Astrocyte of the spinal cord (primary cell): ENCODE measurements at places on chromosomes 2 and 18.
A peak's percentile ranks its signal among the peaks of the same experiment; 100 is the strongest.

GRCh38 chr2:182280118-182280517, 146.7 kb downstream of the PDE1A start:
- peak; percentile 55 for DNase-seq

DNA sequence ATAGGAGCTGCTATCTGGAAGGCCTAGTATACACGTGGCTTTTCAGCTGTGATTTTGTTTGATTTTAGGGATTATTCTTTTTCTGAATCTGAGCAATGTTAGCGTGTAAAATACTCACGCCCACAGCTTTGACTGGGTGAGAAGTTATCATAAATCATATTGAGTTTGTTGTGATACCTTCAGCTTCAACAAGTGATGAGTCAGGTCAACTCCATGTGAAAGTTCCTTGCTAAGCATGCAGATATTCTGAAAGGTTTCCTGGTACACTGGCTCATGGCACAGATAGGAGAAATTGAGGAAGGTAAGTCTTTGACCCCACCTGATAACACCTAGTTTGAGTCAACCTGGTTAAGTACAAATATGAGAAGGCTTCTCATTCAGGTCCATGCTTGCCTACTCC, at the start of gene GKN1:
Gene GKN1, plus strand, starts transcription at position 386 of the 400 bp plus-strand sequence. CDS start 42 bp downstream, outside the sequence.
- DNase-seq = no peak

GRCh38 chr2:149627111-149627801, 39.7 kb upstream of the MMADHC start:
- no peak for DNase-seq

DNA sequence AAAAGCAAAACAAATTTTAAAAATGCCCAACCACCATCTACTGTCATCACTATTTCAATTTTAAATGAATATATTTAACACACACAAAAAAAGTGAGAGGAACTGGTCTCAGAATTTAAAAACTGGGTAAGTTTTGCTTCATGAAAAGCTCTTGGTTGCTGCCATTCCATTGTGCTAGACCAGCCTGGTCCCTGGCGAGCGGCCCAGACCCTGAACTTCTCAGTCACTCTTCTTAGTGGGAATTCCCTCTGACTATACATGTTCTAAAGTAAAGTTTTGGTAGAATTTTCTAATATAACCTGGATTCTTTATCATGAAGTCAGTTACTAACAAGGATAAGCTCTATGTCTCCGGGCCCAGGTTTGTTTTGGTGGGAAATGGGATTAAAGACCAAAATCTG, 34.8 kb upstream of the TMEM177 start:
- peak; percentile 43 for DNase-seq

DNA sequence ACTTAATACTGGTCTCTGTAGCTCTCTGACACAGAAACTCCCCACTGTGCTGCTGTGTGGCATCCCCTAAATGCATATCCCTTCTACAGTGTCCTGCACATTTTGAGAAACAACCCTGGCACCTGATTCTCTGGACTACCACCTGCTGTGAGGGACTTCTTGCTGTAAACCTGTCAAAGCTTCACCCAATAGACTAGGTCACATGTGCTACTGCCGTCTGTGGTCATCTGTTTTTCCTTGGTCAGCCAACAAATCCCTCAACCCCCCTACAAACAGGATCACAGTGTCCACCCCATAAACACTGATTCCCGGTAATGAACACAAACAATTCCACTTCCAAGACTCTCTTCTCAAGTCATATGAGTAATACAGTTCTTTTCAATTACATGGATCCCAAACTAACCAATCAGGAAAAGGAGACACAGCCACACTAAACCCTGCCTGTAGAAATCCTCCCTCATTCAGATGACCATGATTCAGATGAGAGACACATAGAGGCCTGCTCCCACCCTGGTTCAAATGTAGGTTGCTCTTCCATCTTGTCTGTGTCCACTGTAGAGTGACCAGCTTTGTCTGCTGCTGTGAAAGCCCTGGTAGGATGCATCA, 1157.4 kb downstream of the RPIA start:
- no peak for DNase-seq

- DNase-seq = no peak
Measured at GRCh38 chr2:110796716-110797301, 64.4 kb downstream of the ACOXL start.

DNA sequence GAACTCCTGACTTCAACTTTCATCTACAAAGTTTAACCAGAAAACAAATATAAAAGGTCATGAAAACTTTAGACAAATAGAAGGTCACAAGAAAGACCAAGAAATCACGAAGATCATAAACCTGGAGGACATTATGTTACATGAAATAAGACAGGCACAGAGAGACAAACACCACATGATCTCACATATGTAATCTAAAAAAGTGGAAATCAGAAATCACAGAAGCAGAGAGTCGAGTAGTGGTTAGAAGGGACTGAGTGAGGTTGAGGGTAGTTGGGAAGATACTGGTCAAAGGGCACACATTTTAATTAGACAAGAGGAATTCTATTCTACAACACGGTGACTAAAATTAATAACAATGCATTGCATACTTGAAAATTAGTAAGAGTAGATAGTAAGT, 1.4 kb downstream of the GCFC2 start:
- no peak for DNase-seq

- no peak for DNase-seq
Measured at GRCh38 chr2:10144771-10145518, 22.4 kb downstream of the RRM2 start.

DNA sequence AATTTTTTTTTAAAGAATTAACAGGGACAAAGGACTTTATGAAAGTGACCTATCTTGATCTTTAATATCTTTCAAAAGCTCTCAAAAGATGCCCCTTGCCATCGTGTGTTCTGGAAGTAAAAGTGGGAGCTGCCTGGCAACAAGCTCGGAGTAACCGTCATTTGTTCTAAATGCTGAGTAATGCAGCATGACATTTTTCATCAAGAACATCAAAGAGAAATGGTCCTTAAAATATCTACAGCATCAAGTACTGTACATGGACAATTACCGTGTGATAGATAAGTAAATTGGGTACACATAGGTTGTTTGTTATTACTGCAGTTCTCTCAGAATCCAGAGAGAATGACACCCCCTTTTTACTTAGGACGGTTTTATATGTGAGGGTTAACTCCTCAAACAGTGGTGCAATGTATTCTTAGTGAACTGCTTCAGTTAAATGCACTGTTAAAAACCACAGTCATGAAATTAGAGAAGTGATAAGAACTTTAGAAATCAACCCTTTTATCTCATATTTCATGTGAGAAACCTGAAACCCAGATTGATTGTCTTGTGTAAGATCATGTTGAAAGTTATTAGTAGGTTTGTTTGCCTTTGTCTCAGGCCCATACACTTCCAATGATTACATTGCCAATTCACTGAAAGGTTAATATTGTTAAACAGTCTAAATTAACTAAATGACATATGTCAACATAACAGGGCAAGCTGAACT, 90.6 kb upstream of the HNMT start:
- DNase-seq = no peak
